ENCODE measurements at places on chromosomes 16 and 17. TPM values are rescaled to one million over a fixed set of nuclear protein-coding genes. Genes with fewer than 3 reads are reported as not detected.

DNA sequence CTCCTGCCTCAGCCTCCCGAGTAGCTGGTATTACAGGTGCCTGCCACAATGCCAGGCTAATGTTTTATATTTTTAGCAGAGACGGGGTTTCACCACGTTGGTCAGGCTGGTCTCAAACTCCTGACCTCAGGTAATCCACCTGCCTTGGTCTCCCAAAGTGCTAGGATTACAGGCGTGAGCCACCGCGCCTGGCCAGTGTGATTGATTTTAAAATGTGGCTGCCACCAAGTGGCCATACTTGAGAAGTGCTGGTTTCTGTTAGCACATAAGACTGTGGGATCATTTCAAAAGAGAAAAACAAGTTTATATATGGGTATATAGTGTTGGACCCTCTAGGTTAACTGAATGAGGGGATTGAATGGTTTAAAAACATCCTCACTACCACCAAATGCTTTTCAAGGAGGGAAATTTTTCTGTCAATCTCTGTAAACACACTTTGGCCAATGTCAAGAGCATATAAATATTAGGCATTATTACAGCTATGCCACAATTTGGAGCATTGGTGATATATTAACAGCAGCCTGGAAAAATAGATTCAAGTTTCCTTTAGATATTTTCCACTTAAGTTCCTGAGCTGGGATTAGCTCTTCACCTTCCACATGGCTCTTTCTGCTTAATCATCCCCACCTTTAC is 13.5 kb upstream of the DHRS13 start:
- H3K4me1 ChIP-seq: no peaks in the 10 kb centered on the region
- peaks cover 89% of the 10 kb centered on the region for H3K36me3 ChIP-seq
- H3K27ac ChIP-seq: no peak overlapping the region

- DNase-seq: no peak
- peaks cover 10% of the 10 kb centered on the region for H3K36me3 ChIP-seq
- H3K4me3 ChIP-seq: no peak overlapping the region
These were observed 6.2 kb downstream of the SPATA2L start for GRCh38 chr16:89695086-89695874.

GRCh38 chr17:72432881-72433280 is 312.1 kb downstream of the SOX9 start:
- H3K27ac ChIP-seq: no peak overlapping the region
- no peaks in the 10 kb centered on the region for H3K27me3 ChIP-seq
- no peak overlapping the region for H3K4me3 ChIP-seq
- no peaks in the 10 kb centered on the region for H3K4me1 ChIP-seq
- no peaks in the 10 kb centered on the region for H3K36me3 ChIP-seq
- DNase-seq: no peak

The DOC2B gene
- 0.15 TPM for total RNA-seq

The ALOX12 gene
- not detected for total RNA-seq

The ALKBH5 gene
- total RNA-seq: 117 TPM
